T-helper 2 cell (primary cell): ENCODE measurements at places on chromosomes 2 and 18.

DNA sequence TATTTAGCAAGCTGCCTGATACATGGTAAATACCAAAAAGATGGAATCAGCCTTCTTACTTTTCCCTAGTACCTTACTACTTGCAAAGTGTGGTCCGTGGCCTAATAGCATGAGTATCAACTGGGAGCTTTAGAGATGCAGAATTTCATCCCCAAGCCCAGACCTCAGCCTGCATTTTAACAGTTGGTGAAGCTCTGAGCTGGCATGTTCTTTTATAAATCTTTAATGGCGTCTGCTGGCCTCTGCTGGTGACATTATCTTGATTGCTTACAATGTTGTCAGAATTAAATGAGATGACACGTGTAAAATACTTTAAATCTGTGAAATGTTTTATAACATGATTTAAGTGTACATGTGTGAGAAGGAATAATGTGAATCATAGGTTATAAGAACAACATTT, 115.1 kb upstream of the NOSTRIN start:
- DNase-seq = peak; percentile 19

DNA sequence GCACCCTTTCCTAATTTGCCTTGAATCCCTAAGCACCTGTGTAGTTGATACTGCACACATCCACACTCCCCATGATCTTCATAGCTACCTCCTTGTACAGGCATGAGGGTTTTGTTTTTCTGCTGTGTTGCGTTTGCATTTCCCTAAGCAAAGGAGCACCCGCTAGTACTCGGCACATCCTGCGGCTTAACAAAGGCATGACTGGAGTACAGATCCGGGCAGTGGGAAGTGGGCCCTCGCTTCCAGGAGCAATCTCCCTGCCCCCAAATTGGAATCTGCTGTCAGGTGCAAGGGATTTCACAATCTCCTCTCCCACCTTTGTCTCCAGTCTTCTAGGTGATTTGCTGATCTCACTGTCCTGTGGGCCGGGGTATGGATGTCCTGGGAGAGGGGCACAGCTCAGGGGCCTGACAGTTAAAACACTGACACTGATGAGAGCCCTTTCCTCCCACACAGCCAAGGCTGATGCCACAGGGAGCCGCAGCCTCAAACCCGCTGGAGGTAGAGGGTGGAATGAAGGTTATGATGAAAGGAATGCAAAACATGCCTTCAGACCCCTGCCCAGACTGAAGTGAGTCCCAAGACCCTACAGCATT, 98.7 kb upstream of the THOC1 start:
- DNase-seq = no peak

DNA sequence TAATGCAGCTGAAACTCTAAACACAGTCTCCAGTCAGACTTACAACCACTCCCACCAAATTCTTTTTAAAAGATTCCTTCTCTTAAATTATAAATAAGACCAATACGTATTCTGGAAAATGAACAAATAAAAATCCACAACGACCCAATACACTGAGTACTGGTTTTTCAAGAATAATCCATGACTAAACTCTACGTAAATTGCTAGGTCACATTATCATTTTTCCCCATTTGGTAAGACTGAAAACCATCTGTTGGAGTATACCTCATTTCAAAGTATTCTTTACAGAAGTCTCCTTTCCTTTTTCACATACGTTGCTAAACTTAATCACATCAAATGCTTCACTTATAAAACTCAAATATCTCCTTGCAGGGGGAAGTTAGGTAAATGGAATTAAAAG, 6.0 kb downstream of the ZNF516 start:
- no peak for DNase-seq

DNA sequence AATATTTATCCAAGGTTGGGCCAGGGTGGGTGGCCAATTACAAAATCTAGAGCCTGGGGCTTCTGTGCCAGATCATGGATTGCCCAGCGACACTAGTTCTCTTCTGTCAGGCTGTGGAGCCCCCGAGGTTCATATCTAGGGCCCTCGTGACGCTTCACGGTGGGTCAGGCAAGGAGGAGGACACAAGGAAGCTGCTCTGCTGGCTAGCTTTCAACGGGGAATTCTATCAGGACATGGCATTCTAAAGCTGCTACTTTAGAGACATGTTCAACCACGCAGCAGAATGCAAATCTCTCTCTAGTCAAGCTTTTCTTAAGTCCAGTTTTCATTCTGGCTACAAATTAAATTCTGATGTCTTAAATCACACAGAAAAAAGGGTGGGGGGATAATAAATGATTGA, 180.2 kb downstream of the THADA start:
- no peak for DNase-seq

DNA sequence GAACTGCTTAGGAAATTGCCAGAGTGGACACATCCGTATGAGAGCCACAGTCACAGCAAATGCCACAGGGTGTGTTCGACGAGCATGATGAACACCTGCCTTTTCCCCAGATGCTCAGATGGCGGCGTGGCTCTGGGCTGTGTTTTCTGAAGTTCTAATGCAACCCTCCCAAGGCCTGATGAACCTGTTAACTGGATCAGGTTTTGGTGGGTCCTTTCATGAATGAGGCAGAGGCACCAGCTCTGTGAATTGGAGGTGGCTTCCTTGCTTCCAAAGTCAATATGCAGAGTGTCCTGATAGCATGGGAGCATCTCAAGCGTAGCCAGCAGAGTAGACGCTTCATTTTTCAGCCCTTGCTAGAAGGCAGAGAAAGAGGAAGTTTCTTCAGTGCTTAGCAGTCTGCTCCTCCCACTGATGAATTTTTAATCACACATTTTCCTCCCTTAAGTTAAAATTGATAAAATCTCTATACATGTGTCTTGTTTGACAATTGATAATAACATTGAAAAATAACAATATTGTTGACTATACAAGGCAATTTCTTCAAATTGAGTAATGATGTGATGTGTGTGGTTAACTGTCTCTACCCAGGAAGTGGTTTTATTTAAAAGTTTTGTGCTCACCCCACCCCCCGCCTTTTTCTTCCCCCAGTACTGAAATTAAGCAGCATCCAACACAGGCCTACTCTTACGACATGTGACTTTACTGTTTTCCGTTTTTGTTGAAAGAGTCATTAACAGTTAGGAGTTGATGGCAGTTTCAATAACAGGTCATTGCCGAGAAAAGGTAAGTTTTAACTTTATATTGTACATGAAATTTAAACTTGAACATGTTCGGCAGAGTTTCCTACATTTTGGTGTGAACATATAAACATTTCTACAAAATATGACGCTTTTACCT, at the start of gene ARHGAP15:
TSS of gene ARHGAP15 (plus strand) at position 739 of the 900 bp plus-strand sequence.
- peak; percentile 62 for DNase-seq

DNA sequence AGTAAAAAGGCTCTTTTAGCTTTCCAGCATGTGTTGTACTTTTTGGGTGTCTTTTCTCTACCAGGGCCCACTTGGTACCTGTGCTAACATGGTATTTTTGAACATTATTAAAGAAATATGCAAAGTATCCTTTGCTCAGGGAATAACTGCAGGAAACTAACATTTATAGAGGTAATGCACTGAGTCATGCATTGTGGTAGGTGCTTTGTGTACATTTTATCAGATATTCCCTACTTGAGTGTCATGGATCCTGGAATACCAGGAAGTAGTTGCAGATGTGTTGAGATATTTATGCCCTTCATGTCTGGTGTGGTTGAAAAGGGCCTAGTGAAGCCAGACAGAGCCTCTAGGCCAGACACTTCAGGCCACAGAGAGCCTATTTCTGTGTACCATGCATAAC, 215.5 kb upstream of the CYRIA start:
- DNase-seq = no peak
